NCI-H1417 (cell line): ENCODE measurements at places on chromosomes 4 and X.
A peak's percentile ranks its signal among the peaks of the same experiment; 100 is the strongest.

DNA sequence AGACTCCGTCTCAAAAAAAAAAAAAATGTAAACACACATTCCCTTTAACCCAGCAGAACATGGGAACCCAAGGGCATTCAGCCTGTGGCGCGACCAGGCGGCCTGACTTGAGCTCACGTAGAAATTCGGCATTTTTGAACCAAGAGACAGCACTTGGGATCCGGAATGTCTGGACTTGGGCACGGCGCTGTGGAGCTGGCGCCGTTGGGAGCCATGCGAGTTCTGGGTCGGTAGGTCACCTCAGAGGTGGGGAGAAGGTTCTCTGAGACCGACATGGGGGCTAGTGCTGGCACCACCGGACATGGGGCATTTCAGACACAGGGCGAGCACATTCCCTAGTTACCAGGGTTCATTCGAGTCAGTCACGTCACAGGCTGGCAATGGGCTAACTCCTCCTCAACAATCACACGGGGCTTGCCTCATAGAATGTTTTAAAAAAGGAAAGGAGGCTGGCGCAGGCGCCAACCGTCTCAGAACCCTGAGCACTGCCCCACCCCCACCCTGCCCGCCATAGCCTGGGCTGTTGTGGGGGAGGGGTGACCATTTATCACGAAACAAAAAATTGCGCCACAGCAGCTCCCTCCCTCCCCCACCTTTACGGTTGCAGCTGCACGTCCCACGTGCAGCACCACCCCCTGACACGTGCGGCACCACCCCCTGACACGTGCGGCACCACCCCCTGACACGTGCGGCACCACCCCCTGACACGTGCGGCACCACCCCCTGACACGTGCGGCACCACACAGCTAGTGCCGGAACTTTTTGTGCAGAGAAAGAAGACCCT, at the start of gene TEX28:
Gene TEX28 (minus strand): TSS at position 334 of the 784 bp plus-strand sequence. CDS start 3,007 bp downstream, outside the sequence.
- no peak for DNase-seq

- DNase-seq: peak; percentile 69
Observed at GRCh38 chr4:40719008-40719623, 30.6 kb upstream of the NSUN7 start.

DNA sequence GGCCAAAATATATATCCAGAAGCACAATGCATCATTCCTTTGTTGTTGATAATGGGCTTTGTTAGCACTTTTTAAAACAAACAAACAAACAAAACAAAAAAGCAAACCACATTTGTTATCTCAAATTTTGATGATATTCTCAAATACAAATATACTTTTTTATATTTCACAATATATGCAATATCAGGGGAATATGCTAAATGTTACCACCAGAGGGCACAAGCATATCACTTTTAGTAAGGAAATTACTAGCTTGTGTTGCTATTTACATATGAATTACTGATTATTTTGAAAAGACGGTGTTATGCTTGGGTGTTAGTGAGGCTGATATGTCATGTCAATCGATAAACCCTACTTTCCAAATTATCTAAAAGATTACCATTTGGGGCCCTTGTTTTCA, 29.1 kb downstream of the RIPPLY1 start:
- peak; percentile 65 for DNase-seq

DNA sequence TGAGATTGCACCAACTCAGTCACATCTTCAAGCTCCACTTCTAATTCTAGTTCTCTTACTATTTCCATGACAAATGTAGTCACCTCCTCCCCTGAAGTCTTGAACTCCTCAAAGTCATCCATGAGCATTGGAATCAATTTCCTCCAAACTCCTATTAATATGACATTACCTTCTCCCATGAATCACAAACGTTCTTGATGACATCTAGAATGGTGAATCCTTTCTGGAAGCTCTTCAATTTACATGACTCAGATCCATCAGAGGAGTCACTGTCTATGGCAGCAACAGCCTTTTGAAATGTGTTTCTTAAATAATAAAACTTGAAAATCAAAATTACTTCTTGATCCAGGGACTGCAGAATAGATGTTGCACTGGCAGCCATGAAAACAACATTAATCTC, 34.5 kb downstream of the GALNTL6 start:
- DNase-seq: no peak

DNA sequence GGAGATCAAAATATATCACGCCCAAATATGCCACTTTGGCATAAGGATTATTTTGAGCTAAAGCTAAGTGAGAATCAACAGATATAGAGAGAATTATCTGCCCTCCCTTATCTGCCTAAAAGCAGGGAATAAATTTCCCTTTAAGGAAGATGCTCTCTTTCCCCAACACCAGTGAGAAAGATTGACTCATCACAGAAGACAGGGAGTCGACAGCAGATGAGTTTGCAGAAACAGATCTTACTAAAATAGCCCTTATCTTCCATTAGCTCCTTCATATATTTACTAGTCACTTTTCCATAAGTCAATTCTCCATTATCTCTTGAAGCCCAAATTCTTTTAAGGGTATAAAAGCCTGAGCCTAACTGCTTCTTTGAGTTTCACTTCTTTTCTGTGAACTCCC, 156.6 kb downstream of the CAMK2D start:
- DNase-seq: no peak

DNA sequence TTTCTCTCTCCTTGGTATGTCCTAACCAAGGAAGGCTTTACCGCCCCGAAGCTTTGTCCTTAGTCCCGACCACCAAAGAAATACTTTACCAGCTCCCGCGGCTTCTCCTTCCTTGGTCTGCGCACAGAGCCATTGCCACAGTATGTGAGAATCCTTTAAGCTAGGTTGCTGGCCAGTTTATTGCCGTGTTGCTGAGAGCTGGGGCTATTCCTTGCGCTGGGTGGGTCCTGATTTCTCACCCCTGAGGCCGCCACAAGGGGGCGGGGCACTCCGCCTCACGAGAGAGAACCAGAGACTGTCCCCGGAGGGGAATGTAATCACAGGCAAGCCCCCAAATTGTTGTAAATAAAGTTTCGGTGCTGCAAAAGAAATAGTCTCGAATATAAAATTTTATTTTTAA, 331.0 kb upstream of the PCDH10 start:
- no peak for DNase-seq

DNA sequence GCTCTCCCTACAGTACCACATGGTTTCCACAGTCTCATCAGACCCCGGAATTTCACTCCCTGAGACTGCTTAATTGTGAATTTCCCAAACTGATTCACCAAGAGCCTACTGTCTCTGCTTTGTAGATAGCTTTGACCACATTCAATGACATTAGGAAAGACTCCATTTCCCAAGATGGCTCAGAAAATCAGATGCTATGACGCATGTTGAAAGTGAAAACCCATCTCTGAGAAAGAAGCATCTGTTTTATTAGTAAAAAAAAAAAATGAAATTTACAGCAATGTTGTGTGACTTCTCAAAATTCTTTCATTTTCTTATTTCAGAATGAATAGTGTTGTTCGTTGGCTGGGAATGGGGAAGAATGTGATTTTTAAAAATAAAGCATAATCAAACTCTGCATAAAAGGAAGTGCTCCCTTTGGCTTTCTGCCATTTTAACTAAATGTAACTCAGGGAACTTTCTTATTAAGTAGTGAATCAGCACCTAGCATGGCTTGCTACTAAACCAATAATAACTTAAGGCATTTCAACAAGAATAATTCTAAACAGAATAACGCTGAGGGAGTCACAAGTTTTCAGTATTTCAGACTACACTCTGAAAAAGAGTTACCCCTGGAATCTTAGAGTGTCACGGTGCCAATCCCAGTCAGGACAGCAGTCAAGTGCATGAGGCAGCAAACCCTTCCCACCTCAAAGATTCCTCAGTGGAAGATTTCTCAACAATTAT, 97.4 kb upstream of the MYOZ2 start:
- DNase-seq: no peak

GRCh38 chr4:136644279-136644678, 888.0 kb downstream of the PCDH18 start:
- DNase-seq: no peak

DNA sequence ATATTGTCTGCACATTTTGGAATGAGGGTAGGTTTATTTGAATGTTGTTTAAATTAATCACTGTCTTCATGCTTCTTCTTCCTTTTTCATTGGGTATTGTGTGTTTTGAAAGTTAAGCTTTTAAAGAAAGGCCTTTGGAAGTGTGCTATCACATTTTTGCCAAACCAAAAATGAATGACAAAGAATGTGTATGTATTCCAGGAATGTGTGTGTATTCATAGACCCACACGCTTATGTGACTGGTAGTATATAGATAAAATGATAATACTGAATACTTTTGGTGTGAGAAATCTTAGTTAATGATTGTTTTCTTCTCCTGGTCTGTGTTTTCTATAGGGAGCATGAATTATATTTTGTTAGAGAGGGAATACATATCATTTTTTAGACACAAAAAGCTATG, 404.4 kb downstream of the TLL1 start:
- DNase-seq: no peak

GRCh38 chrX:22542641-22543040, 269.9 kb downstream of the CBLL2 start:
- DNase-seq: no peak

DNA sequence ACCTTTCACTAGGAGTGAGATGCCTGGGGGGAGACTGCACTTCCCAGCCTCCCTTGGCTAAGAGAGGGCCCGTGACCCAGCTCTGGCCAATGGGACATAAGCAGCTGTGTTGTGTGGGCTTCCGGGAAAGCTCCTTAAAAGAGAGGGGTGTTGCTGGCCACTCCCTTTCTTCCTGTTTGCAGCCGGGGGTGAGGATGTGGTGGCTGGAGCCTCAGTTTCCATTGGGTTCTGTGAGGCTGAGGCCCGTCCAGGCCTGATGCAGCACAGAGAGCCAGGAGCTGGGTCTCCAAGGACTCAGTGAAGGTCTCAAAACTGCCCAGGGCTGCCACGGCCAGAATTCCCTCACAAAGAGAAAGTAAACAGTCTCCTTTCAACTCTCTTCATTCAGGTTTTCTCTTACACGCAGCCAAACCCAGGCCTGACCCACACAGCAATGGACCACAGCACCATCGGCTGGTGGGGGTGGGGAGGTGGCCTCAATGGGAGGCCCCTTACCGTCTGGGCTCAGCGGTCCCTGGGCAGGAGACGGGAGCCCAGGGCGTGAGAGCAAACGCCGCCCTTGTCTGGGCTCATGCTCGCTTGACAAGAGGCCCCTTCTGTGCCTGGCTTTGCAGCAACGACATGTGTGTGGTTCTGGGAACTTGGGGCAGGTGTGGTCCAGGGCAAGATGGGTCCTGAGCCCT, 6.6 kb downstream of the NKX1-1 start:
- DNase-seq: no peak

- DNase-seq: no peak
Observed at GRCh38 chr4:161291222-161291621, 872.6 kb downstream of the FSTL5 start.

DNA sequence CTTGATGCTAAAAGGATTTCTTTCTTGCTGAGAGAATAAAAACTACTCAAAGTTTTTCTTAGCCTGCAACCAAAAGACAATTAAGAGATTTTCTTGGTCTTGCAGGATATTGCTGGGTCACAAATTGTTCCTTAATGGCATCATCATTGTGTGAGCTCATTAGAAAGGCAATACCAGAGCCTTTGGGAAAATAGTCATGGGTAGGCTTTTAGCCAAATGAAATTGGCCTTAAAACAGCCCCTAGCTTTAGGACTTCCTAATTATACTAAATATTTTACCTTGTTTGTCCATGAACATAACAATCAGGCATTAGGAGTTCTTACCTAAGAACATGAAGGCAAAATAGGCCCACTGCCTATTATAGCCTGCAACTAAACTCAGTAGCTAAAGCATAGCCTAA, 10.4 kb upstream of the FAM13A start:
- DNase-seq: no peak

DNA sequence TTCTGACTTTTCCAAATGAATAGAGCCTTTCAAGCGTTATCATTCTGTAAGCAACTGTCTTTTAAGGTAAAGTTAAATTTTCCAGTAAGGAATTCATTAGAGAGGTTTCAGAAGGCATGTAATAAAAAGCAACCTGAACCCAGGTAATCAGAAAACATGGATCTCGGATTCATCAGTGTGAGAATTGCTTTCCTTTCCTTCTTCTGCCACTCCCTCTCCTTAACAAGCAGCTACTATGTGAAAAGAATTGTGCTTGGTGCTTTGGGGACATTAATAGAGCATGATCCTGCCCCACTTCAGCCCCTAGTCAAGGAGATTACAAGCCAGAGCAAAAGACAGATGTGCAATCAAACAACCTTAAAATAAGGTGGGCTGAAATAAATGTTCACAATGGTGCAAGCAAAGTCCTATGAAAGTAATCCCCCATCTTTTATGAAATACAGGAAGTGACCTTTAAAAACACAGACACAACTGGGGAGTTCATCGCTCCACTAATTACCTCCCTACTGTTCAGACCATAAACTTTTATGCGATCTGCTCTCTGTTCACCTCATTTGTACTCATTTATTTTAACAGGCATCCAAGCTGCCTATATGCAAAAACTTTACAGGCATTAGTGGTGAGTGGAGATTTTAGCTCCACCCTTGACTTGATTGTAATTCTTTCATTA, 122.9 kb upstream of the RASGEF1B start:
- DNase-seq: no peak

DNA sequence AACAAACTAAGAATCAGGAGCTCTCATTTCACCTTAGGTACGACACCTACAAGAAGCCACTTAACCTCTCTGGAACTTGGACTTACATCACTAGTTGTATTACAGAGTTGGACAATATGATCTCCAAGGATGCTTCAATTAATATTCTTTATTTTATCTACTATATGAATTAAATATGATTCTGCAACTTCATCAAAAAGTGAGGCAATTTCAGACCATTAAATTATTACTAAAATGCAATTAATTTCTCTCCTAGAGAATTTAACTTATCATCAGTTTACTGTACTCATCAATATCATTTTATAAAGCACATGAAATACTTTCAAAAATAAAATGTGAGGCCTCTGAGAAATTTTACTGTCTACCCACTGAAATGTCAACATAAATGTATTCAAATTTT, 33.9 kb downstream of the SLC39A8 start:
- DNase-seq: no peak

- peak; percentile 25 for DNase-seq
Observed at GRCh38 chr4:88335092-88335665, 43.5 kb upstream of the HERC6 start.

DNA sequence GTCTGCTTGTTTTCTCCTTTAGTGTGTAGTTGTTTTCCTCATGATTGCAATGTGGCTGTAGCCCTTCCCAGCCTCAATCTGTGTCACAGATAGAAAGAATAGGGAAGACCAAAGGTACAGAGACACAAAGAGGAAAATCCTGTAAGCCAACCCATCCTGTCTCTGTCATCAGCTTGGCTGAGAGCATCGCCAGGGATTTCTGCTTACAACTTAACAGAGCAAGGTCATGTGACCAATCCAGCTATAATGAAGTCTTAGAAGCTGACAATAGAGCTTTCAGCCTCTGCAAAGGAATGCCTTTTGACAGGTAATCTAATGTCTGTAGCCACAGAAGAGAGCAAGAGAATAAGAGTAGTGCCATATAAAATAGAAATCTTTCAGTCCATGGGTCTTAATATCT, 1598.0 kb upstream of the AGA start:
- DNase-seq: no peak

DNA sequence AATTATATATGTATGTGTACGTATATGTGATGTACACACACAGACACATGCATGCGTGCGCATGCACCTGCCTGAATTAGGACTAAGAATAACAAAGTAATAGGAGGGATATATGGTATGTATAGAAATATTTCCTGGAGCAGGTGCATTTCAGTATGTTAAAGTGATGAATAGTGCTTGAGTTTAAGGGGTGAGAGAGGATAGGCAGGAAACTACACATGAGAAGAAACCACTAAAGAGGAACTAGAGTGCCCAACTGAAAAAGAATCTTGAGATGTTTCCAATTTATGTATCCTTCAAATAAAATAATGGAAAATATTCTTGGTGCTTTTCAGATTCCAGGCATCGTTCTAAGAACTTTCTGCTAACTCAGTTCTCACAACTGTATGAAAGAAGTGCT, 52.6 kb upstream of the UNC5C start:
- no peak for DNase-seq

- DNase-seq: no peak
Observed at GRCh38 chr4:68359508-68359907, 9.6 kb upstream of the YTHDC1 start.
